Stimulated activated CD4-positive, alpha-beta T cell treated with anti-CD3 and anti-CD28 coated beads, Interleukin-1b, Interleukin-23, amount 100 ng/mL, for 1 hour (primary cell): ENCODE measurements at places on chromosomes 7 and 10.

DNA sequence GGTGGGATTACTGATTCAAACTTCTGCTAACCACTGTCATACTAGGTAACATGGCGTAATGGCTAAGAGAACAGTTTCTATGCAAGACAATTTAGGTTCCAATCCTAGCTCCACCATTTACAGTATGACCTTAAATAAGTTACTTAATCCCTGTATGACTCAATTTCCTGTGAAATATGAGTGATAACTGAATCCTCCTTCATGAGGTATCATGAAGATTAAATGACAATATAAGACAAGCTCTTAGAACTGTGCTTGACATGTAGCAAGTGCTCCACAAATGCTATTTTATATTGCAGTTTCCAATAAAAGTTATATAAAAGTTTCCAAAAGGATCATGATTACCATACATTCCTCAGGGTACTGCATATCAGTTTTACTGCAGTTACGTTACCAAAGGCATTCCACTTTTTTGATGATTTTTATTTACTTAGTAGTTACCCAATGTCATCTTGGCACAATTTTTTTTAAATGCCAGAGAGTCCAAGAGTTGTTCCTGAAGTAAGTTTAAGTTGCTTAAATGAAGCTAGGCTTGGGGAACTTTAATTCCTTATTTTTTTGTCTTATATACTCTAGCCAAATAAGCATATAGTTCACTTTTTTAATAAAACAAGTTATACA lies 7.1 kb downstream of the DOCK4 start:
- DNase-seq, result no peak

DNA sequence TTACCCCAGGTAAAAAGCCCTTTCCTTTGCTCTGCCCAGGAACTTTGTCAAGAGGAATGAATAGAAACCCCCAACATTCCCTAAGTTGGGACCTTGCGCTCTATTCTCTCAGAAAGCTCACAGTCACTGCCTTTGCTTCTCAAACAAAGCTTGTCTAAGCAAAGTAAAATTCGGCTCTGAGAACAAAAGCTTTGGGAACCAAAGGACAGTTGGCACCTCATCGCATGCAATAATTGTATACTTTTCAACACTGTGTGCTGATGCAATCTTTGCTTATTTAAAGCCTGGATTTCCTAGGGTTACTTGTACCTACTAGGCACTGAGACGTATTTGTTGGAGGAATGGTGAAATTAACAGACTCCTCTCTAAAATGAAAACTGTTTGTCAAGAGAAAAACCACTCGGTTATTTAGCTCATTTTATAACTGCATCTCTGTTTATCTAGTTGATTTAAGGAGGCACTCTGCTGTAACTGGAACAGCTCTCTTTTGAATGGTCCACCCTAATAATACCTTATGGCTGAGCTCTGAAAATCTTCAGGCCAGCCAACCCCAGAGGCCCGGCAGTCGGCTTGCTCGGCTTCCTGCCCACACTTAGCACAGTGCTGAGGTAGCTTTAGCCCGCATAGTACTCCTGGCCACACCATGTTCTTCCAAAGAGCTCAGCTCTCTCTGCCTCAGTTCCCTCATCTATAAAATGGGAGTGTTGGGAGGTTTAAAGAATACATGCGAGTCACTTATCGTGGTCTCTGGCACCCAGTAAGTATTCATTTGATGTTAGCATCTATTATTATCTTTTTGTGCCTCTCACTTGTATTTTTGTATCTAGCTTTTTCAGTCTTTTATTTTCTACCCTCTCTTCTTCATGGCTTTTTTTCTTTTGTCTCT lies 80.2 kb upstream of the PRR15 start:
- no peak for DNase-seq

DNA sequence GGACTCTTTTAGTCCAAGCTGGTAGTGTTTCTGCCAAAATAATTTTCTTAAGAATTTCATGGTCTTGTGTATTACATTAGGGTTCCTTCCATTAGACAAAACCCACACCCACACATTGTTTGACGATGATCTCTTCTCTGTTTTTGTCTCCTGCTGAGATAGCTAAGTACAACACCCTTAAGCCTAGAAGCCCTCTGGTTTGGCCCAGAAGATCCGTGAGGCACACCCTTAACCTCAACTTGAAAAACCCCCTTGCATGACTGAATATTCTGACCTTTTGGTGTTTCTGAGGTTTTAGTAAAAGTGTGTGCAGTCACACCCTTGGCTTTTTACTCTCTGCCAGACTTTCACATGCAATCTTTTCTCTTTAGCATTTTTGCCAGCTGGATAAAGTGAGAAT lies 29.3 kb upstream of the ERCC6 start:
- no peak for DNase-seq

DNA sequence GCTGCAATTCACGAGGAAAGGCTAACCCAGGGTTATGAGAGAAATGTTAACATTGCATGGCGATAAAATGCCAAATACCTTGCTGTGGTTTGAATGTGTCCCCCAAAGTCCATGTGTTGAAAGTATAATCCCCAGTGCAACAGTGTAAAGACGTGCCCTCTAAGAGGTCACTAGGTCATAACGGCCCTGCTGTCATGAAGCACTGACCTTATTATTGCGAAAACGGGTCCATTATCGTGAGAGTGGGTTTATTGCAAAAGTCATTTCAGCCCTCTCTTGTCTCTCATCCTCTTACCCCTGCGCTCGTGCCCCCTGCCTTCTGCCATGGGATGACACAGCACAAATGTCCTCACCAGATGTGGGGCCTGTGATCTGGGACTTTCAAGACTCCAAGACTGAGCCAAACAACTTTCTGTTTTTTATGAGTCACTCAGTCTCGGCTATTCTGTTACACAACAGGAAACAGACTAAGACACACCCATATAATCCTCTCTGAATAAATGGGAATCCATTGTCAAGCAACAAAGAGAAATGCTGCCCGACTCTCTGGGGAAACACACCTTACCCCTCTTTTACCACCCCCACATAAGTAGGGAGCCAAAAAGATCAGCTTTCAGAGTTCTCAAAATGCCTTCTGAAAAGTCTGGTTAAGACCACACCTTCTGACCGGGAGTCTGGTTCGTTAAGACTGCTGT lies 73.1 kb upstream of the UCN3 start:
- DNase-seq, result no peak

GRCh38 chr10:112390125-112390703 lies 16.3 kb downstream of the ACSL5 start:
- no peak for DNase-seq

- DNase-seq, result no peak
Observed at GRCh38 chr7:131620673-131621609, 64.5 kb upstream of the PODXL start.

GRCh38 chr10:86972613-86973380 lies 4.5 kb downstream of the ADIRF start:
- DNase-seq, result no peak

DNA sequence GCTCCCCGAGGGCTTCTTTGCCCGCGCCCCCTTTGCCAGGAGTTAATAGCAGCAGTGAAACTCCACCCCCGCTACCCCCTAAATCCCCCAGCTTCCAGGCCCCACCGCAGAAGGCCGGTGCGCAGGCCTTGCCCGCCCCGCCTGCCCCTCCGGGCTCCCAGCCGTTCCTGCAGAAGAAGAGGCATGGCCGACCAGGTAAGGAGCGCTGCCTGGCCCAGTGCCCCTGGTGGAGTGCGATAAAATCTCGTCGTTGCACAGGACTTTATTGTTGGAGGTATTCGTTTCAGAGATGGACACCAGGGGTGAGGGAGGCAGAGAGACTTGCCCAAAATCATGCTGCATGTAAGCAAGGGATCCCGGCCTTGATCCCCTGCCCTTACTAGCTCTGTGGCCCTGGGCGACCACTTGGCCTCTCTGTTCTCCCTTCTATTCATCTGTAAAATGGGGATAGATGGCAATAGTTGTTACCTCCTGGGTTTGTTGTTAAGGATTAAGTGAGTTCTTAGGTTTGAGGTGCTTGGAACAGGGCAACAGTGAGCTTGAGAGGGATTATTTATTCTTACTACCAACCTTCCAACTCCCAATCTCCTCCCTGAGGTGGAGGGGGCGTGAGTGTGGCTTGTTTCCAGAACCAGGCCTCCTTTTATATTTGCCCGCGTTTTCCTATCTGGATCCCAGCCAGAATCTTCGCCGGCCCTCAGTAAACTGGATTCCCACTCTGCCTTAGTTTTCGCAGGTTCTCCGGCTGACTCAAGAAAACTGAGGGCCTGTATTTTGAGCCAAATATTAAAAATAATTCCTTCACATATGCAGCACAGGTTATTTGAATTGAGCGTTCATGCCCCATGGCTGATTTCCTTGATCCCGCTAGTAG lies 78.3 kb downstream of the WIPF3 start:
- DNase-seq, result no peak

DNA sequence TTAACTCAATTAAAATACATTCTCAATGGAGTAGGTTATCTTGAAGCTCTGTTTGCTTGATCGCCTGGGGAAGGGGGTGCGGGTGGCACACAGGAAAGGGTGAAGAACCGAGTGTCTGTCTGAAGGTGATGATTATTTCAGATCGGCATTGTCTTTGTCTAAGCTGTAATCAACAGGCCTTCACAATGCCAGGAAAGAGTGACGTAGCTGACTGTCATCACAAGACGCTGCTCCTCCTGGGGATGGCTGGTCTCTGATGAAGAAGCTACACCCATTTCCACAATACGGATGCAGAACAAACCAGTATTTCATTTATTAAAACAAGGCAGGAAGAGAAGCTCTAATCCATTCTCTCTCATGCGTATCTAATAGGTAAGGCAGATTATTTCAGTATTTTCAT lies 19.4 kb downstream of the JCAD start:
- DNase-seq, result no peak

GRCh38 chr10:96309628-96310320 lies 5.5 kb downstream of the DNTT start:
- DNase-seq, result no peak

DNA sequence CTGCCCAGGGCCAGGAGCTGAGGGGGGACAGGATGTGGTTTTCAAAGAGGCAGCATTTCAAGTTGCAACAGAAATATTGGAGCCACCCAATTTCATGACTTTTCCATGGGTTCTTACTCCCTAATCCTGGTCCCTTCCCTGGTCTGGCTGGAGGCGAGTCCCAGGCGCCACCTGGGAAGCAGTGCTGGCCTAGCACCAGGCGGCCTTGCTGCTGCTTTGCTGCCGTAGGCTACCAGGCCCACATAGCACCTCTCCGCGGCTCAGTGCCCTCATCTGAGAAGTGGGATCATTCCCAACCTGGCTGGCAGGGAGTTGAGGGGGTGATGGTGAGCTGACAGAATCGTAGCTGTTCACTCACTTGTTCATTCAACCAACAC lies 33.7 kb downstream of the ZMIZ1 start:
- DNase-seq, result no peak

DNA sequence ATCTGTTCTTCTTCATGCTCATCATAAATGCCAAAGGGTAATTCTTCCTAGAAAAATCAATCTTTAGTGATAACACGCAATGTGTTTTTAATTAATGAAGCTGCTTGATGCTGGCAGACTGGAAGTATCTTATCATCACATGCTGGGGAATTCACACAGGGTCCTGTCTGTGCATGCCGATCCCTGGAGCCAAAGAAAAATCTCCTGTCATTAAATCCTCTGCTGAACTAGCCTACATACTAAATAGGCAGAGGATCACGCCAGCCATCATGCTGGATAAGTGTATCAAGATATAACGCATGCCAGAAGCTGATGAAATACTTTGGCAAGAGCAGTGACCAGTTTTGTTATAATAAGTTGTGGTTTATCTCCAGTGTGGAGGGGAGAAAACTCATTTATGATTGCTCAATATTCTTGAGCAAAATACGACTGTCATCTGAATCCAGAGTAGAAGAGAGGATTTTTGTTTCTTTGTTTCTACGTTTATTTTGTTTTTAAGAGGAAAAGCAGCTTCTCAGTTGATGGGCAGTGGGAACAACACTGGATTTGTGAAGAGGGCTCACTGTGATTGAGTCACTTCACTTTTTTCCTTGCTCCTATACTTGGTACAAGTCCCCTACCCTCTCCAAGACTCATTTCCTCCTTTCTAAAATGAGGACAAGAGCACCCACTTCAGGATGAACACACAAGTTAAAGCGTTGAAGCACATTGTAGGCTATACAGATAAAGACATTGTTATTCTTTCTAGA lies 649.1 kb downstream of the TNS3 start:
- DNase-seq, result no peak

DNA sequence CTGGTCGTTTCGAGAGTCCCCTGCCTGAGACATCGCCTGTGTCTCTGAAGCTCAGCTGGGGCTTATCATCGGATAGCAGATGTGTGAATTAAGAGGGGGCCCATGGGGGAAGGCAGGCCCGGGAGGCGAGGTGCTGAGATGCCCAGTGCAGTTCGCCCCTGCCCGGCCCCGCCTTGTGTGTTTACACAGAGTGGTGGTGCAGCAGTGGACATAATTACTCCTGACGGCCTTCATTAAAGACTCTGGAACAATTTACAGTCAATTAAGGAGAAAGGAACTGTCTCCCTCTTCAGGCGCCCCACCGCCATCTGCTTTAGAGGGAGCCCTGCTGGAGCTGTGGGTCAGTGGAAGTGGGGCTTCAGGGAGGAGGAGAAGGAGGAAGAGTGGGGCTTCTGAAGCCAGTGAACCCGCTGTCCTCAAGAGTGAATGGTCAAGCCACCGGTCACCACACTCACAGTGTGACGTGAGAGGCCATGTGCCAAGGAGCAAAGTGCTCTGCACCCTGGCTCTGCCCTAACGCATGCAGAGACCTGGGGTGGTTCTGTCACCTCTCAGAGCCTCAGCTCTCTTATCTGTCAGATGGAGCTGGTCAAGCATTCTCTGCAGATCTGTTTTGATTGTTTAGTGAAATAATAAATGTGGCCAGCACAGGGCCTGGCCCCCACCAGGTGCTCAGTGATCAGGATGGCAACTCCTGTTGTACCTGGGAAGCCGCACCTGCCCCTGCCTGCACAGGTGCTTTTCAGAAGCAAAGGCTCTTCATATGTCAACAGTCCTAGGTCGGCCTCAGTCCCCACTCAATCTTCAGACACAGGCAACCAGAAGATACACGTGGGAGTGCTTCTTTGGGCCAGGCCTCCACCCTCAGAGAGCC lies 65.6 kb downstream of the CDH23 start:
- DNase-seq, result no peak

- no peak for DNase-seq
Observed at GRCh38 chr10:20162123-20162522, 345.9 kb downstream of the PLXDC2 start.

GRCh38 chr7:91280185-91280584 lies 16.0 kb downstream of the FZD1 start:
- DNase-seq, result no peak

- DNase-seq, result no peak
Observed at GRCh38 chr10:60878224-60878623, 65.8 kb downstream of the RHOBTB1 start.

DNA sequence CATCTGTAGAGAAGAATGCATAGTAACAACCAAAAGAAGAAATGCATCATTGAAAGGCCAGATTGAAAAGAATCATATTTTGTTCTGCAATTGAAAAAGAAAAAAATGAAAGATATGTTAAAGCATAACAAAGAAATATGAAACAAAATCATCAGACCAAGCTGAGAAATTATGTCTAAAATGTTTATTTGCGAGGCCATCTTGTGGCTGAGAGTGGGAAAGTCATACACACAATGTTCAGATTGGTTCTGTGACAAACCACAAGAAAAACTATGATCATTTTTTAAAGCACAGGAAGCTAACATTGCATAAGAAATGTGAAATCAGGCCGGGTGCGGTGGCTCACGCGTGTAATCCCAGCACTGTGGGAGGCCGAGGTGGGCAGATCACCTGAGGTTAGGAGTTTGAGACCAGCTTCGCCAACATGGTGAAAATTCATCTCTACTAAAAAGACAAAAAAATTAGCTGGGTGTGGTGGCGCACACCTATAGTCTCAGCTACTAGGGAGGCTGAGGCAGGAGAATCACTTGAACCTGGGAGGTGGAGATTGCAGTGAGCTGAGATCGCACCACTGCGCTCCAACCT lies 36.6 kb downstream of the ABCB5 start:
- no peak for DNase-seq

- no peak for DNase-seq
Observed at GRCh38 chr10:52540479-52540984, 226.5 kb downstream of the DKK1 start.
